ENCODE measurements at places on chromosomes 13 and 19. TPM values are rescaled to one million over a fixed set of nuclear protein-coding genes. Genes with fewer than 3 reads are reported as not detected.

Gene KLK14
- total RNA-seq, result under 0.01 TPM

Gene BIVM
- total RNA-seq, result 16.9 TPM

Gene PLEKHJ1
- total RNA-seq, result 59.8 TPM

Gene FREM2
- total RNA-seq, result not detected

Gene ZNF45
- 14.6 TPM for total RNA-seq

Gene PRODH2
- not detected for total RNA-seq

Gene DAND5
- total RNA-seq, result not detected

Gene FXYD5
- total RNA-seq, result 16.2 TPM

Gene ZNF568
- 5.5 TPM for total RNA-seq

Gene TPTE2
- not detected for total RNA-seq

Gene RFX1
- total RNA-seq, result 1.5 TPM

Gene GNG14
- total RNA-seq, result not detected

Gene KLF1
- total RNA-seq, result under 0.01 TPM

Gene LPAR2
- total RNA-seq, result 0.30 TPM

Gene NXNL1
- total RNA-seq, result not detected

Gene IZUMO4
- not detected for total RNA-seq

Gene SBK2
- total RNA-seq, result not detected

Gene OR7A5
- total RNA-seq, result not detected

Gene GAS6
- total RNA-seq, result 51.8 TPM

Gene LILRB4
- total RNA-seq, result not detected

Gene STOML3
- total RNA-seq, result not detected

Gene SLC46A3
- total RNA-seq, result 38.8 TPM

Gene HSPB6
- total RNA-seq, result 0.65 TPM

Gene EEF1AKMT1
- 5.5 TPM for total RNA-seq

Gene MEIOSIN
- total RNA-seq, result not detected

Gene SUPT20H
- total RNA-seq, result 41.9 TPM

Gene DPP9
- total RNA-seq, result 29.8 TPM

Gene S1PR5
- total RNA-seq, result not detected

Gene SIAH3
- not detected for total RNA-seq

Gene C19orf73
- total RNA-seq, result 0.32 TPM

Gene IL27RA
- 12.3 TPM for total RNA-seq

Gene EHD2
- total RNA-seq, result 74.1 TPM

Gene USHBP1
- 17.2 TPM for total RNA-seq

Gene NLRP5
- not detected for total RNA-seq

Gene CBARP
- total RNA-seq, result 2.6 TPM

Gene GIPR
- total RNA-seq, result 0.15 TPM

Gene CKM
- total RNA-seq, result not detected

Gene FCAR
- total RNA-seq, result not detected

Gene FARSA
- 60.1 TPM for total RNA-seq

Gene CSNK1A1L
- not detected for total RNA-seq

Gene LGALS4
- not detected for total RNA-seq

Gene KLK3
- total RNA-seq, result not detected

Gene RASAL3
- 2.9 TPM for total RNA-seq

Gene KL
- 0.15 TPM for total RNA-seq

Gene PLEKHF1
- 6.8 TPM for total RNA-seq

Gene RPL36
- total RNA-seq, result 637 TPM

Gene PSG1
- not detected for total RNA-seq

Gene COX6B1
- total RNA-seq, result 282 TPM

Gene RFPL4AL1
- not detected for total RNA-seq

Gene OR10H1
- total RNA-seq, result not detected

Gene LPAR6
- 19.2 TPM for total RNA-seq

Gene SSC5D
- 0.32 TPM for total RNA-seq

Gene LRRC25
- not detected for total RNA-seq

Gene TGFBR3L
- total RNA-seq, result 2.3 TPM

Gene NAPSA
- total RNA-seq, result 0.61 TPM

Gene PCDH20
- total RNA-seq, result not detected

Data from epithelial cell of umbilical artery (primary cell).